ENCODE measurements at places on chromosomes 12 and 14.

DNA sequence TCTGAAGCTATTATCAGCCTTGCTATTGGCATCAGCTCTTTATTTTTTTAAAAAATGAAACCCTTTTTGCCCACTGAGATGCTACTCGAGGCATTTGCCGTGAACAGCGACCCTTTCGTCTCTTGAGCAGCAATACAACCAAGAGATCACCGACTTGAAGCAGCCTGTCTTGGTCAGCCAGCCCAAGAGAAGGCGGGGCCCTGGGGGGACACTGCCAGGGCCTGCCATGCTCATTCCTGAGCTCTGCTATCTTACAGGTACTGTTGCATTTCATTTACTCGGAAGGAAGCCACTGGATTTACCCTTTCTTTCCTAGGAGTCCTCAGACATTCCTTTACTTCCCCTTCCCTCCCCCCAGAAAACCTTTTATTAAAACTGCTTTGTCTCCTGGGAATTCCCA, 16.7 kb downstream of the PIWIL1 start:
- no peak for DNase-seq

GRCh38 chr12:52691841-52692150, 11.5 kb downstream of the KRT77 start:
- DNase-seq = no peak

DNA sequence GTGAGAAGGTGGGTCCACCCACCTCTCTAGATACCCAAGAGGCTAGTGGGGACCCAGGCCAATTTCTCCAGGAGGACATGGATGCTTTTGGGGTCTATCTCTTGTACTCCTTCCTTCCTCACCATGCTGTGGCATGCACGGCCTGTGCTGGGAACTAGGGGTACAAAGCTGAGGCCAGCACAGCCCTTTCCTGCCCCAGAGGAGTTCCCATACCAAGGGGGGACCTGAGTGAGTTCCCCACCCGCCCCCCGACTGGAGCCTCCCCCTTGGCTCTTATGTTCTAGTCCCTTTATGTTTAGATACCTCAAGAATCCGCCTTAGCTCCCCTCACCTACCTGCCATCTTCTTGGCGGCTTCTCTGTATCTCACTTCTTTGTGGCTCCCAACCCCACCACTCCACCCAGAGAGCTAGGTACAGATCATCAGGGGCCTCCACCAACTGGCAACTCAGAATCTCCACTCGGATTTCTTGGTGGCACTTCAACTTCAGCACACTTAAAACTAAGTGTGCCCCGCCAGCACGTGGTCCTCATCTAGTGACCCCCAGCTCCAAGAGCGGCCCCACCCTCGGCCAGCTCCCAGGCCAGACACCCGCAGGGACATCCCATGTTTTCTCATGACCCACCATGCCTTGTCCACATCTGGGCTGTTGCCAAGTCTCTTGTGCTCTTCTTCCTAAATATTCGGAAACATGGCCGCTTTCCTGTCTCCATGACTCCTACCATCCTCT, 115.2 kb upstream of the RTL1 start:
- peak; percentile 2 for DNase-seq

DNA sequence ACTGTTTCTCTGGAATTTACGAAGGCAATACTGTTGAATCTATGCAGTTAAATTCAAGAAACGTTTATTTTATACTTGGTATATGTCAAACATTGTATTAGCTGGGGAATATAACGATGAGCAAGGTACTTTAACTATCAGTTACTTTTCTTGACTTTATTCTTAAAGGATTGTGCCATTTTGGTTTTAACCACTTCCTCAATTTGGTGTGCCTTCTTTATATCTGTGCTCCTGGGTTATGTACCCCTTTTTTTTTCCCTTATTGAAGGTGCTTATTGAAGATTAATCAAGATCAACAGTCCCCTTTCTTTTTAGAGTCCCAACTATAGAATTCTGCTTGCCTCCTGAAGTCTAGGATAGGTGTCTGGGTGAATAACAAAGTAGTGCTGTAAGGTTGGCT, 5.8 kb downstream of the RAB21 start:
- no peak for DNase-seq

- no peak for DNase-seq
Observed at GRCh38 chr12:19988948-19989347, 379.4 kb upstream of the PDE3A start.

Measured in T-helper 2 cell treated with Interferon-gamma antibody and Interleukin-4, amounts not matched to agents 5 μg/mL and 100 μg/mL, for 36 hours (primary cell).